ENCODE measurements at places on chromosomes 5 and 9.

DNA sequence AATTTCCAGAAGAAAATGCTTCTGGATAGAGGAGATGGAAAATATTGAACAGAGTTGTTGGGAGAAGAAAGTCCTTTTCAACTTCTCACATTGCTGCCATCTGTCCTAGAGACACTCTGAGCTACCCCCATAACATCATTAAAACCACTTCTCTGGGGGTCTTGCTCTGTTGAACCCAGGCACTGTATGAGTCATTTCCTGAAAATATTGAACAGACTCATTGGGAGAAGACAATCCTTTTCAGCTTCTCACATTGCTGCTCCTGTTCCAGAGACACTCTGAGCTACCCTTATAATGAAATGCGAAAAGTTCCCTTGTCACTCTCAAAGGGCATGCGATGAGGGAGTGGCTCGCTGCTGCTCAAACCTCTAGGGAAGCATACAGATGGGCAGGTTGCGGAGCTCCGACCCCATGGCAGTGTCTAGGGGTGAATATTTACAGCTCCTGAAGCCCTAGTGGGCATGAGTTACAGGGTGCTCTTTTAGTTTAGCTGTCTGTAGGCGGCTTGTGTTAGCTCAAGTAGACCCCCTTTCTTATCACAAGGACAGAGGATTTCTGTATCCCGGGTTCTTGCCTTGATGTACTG, 90.7 kb downstream of the CDKN2A start:
- no peak for DNase-seq

- no peak for DNase-seq
Observed at GRCh38 chr5:133391354-133392136, 220.8 kb downstream of the FSTL4 start.

DNA sequence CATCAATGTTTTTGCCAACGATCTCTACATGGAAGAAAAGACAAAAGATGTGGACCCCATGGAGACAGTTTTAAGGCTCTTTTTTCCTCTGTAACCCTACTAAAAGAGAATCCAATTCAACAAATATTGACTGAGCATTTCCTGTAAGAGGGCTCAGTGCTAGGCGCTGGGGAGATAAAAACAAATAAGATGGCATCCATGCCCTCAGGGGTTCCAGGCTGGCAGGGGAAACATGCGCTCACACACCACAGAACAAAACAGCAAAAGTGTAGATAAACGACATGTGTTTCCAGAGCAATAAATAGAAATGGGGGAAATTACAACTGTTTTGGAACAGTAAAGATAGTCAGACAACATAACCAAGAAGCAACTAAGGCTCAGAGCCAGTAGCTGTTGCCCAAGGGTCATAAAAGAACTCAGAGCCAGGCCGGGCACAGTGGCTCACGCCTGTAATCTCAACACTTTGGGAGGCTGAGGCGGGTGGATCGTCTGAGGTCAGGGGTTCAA, 25.2 kb downstream of the ZNF608 start:
- no peak for DNase-seq

DNA sequence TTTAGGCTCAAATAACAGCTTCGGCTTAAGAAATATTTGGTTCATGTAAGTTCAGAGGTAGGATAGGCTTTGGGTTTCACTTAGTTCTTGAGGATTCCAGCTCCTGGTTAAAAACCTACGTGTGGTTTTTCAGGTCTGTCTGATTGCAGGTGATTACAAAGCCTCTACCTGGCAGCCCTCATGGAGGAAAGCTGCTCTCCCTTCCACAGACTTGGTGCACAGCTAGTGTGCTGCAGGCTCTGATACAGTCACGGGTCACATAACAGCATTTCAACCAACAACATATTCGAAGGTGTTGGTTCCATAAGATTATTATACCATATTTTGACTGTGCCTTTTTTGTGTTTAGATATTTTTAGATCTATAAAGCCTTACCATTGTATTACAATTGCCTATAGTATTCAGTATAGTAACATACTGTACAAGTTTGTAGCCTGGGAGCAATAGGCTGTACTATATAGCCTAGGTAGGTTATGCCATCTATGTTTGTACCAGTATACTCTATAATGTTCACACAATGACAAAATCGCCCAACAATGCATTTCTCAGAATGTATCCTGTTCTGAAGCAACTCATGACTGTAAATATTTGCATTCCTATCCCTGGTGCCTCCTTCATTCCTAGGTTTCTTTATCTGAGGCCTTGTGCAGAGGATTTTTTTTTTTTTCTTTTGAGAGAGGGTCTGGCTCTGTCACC, 8.0 kb upstream of the DCP2 start:
- DNase-seq = peak; percentile 58

- DNase-seq = no peak
Observed at GRCh38 chr5:50800410-50800809, 134.0 kb downstream of the PARP8 start.
